ENCODE measurements at places on chromosomes 2 and 18.

GRCh38 chr2:46748121-46748520, 167.5 kb downstream of the MCFD2 start:
- no peak for DNase-seq

- no peak for DNase-seq
Observed at GRCh38 chr2:109213646-109214433, 84.8 kb downstream of the SH3RF3 start.

DNA sequence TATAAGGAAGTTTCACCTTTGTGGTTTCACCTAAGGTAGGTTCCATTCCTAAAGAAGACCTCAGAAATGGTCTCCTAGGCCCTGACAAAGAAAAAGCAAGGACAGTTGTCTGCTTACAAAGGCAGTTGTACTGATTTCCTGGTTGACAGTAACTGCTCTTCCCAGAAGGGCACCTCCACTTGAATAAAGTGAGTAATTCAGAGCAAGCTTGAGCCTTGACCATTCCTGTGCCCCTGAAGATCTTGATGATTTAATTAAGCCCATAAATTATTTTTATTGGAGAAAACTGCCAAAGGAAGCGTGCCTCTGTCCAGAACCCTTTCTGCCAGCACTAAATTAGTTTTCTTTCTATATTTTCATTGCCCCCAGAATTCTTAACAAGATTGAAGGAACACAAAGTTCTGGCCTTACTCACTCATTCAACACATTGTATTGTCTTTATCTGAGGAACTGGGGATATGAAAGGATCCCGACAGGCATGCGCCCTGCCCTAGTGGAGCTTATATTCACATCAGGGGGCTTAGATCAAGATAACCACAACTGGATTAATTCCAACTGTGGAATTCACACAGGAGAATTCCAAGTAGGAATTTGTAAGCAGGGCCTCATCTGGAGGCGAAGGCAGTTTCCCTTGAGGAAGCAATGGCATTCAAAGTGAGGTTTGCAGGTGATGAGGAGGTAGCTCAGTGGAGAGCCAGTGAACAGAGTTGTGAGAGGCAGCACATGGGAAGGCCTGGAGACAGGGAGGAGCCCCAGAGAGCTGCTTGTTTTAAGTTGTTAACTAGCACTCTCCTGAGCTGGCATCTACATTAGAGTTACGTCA, 21.2 kb downstream of the PTRHD1 start:
- DNase-seq, result no peak

GRCh38 chr2:104638190-104638858, 215.6 kb upstream of the POU3F3 start:
- no peak for DNase-seq

GRCh38 chr2:161415987-161416707, at the start of gene TBR1:
Gene TBR1 (plus strand): TSS chr2:161416297. CDS start chr2:161416411, 114 bp downstream.
- no peak for DNase-seq

GRCh38 chr2:129728035-129728972, 251.2 kb upstream of the RAB6C start:
- no peak for DNase-seq

DNA sequence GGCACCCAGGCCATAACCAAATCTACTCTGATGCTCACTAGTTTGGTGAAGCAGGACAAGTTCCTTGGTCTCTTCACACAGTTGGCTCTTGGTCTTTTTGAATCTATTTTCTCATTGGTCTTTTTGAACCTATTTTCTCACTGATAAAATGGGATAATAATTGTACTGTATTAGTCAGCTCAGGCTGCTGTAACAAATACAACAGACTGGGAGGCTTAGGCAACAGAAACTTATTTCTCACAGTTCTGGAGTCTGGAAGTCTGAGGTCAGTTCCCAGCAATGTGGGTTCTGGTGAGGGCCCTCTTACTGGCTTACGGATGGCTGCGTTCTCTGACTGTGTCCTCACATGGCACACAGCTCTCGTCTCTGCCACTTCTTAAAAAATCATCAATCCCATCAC, 63.5 kb downstream of the C1D start:
- DNase-seq, result no peak

- no peak for DNase-seq
Observed at GRCh38 chr2:152766928-152767327, 48.5 kb downstream of the ARL6IP6 start.

DNA sequence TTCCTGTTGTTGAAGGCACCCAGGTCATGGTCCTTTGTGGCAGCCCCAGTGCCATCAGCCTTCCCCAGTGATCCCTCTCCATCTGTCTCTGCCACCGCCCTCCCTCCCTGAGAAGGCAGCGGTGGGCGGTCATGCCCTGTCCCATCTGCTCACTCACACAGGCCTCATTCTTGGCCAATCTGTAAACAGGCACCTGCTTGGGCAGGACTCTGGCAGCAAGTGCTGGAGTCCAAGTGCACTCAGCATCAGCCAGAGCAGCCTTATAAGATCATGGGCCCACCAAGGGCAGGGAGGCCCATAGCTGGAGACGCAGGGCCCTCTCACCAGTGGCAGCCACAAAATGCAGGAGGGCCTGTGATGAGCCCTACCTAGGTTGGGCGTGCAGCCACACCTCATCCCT, 140.9 kb downstream of the TWIST2 start:
- DNase-seq, result no peak

DNA sequence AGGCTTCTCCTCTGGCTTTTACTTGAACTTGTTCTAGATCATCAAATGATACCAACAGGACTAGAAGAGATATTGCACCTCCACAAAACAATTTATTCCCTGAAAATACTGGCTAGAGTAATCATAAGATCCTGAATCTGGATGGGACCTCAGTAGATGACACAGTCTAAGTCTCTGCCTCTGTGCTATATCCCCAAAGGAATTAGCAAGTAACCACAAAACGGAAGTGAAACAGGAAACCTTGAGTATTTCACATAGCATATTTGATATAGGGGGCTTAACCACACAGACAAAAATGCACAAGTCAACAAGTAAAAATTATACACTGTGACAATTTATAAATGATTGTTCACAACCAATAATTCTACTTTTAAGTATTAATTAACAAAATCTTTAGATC, 456.9 kb upstream of the TNP1 start:
- no peak for DNase-seq

DNA sequence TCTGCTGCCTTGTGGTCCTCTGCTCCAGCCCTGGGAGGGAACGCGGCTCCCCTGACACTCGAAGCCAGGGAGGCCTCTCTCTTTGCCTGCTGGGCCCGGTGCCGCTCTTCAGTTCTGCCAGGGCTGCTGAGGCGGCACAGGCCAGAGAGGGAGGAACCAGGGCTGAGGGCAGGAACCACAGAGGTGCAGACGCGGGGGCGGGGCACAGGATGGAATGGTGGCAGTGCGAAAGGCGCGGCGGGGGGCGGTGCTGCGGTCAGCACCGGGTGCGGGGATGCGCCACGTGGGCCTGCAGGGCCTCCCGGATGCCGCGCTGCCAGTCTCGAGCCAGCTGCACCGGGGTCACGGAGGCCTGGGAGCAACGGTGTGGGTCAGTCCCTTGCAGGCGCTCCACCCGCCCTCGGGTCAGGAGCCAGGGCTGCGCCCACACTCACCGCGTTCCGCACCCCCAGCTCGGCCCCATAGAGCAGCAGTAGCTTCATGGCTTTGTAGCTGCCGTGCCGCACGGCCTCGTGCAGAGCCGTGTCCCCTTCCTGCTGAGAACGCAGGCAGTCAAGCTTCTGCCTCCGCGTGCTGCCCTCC, 4.4 kb downstream of the ANKRD23 start:
- no peak for DNase-seq
